ENCODE measurements at places on chromosomes 3 and 15.

GRCh38 chr3:165196577-165197480 lies 645 bp upstream of the SLITRK3 start:
- DNase-seq = peak; percentile 30

- DNase-seq = no peak
Measured at GRCh38 chr3:123602325-123602724, 17.5 kb upstream of the HACD2 start.

DNA sequence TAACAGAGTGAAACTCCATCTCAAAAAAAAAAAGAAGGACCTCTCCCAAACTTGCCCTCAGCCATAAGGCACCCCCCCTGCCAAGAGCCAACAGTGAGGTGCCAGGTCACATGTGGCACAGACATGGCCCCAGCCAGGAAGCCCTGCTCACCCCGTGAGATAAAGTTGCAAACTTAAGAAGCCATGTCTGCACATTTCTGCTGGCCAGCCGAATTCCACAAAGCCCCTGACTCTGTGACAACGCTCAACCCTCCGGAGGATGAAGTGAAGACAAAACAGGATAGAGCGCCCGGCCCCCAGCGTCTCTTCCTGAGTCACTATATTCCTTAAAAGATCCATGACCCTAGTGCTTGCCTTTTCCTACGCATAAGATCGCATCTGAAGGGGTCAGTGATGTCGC lies 188.1 kb downstream of the XXYLT1 start:
- DNase-seq = no peak

GRCh38 chr15:96070636-96071035 lies 259.9 kb upstream of the NR2F2 start:
- DNase-seq = no peak

DNA sequence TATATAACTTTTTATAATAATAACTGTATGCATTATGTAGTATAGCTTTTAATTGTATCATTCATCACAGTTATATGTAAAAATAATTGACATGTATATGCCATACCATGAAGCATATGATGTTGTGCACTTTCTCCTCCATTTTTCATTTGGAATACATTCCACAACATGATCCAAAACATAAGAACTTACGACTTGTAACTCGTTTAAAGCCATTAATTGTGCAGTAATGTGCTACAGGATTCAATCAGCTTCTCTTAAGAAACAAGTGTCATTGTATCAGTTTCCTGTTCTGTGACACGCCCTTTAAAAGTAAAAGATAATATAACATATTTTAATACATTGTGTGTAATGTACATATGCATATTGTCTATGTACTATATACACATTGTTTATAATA lies 2.2 kb downstream of the C3orf80 start:
- no peak for DNase-seq

DNA sequence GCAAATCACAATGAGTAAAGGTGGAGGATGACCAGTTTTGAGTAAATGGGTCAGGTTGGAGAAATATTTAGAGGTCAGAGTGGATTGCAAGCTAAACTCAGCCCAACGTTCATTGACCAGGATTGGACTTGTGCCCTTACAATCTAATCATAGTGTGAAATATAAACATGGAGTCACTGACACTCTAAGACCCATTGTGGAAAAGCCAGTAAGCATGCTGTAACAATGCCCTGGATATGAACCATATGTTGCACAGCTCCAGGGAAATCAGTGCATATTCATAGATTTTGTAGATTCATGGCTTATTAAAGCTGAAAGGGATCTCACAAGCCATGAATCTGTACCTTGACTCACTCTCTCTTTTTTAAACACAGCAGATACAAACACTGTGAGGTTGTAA lies 660.2 kb upstream of the LMCD1 start:
- DNase-seq = no peak

DNA sequence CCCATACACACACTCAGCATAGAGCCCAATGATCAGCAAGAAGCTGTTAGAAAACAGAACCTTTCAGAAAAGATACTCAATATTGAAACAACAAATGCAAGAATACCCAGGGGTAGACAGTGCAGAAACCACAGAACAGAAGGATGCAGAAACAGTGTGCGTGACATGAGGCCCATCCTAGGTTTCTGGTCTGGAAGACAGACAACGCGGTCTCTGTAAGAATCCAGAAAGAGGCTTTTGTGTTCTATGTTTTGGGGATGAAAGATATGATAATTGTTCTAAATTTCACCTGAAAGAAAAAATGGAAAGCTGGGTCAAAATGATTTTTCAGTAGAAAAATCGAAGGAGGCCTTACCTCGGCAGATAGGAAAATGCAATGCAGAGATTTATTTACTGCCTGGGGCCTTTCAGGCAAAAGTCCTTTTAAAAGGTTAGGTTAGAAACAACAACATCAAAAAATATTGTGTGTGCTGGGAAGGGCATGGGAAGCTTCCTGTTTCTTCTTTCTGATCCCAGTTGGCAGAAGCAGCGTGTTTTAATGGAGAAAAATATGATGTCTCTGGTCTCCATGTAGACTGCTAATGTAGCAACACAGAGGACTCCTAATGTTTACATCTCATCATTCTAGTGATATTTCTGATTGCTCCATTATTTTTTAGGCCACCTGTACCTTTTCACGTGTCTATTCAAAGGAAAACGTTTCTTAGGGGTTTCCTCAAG lies 17.0 kb downstream of the SYNM start:
- no peak for DNase-seq

DNA sequence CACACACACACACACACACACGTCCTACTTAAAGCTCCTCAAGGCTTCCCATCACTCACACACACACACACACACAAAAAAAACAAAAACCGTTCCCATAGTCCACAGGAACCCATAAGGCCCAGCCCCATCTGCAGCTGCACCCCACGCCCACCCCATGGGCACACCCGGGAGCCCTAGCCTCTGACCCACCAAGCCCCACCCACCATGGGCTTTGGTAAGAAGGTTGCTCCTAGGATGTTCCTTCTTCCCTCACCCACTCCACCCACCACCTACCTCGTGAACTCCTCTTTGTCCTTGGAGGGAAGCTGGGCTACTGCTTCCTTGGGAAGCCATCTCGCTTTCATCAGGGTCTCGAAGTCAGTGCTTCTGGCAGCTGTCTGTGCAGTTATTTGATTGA lies 115.1 kb downstream of the TPRA1 start:
- no peak for DNase-seq

GRCh38 chr3:13894807-13895154 lies 14.9 kb upstream of the WNT7A start:
- DNase-seq = no peak

GRCh38 chr3:103919327-103919726 lies 1447.4 kb upstream of the ALCAM start:
- no peak for DNase-seq

DNA sequence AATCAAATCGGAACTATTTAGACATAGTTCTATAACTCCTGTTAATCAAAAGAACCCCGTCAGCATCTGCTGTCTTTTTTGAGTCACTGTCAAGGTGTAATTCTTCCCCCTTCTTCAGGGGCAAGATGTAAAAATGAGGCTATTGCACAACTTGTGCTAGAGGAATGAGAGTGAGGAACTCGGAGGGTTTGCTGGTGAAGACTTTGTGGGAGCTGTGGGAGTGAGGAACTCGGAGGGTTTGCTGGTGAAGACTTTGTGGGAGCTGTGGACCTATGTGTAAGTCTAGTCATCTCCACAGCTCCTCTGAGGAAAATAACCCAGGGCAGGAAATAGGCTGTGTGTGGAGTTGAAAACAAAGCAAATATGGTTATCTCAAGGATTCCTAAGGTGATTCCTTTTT lies 2.5 kb upstream of the CERS3 start:
- DNase-seq = no peak

- DNase-seq = no peak
Measured at GRCh38 chr3:105912891-105913290, 44.1 kb upstream of the CBLB start.

GRCh38 chr15:52112203-52112750 lies 298 bp downstream of the BCL2L10 start:
- DNase-seq = no peak

DNA sequence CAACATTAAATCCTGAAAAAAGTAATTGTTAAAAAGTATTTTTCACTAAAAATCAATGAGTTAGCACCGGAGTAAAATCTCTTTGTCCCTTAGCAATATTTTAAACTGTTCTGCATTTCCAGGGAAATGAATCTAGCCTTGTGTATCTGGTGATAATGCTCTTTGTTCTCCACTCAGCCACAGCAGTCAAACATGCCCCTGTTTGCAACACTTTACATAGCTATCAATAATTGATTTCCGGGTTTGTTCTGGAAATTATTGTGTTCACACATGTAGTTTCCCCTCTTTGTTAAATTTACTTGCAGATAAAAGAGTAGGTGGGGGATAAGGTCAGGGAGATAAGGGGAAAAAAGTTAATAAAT lies 3.6 kb upstream of the A4GNT start:
- no peak for DNase-seq

DNA sequence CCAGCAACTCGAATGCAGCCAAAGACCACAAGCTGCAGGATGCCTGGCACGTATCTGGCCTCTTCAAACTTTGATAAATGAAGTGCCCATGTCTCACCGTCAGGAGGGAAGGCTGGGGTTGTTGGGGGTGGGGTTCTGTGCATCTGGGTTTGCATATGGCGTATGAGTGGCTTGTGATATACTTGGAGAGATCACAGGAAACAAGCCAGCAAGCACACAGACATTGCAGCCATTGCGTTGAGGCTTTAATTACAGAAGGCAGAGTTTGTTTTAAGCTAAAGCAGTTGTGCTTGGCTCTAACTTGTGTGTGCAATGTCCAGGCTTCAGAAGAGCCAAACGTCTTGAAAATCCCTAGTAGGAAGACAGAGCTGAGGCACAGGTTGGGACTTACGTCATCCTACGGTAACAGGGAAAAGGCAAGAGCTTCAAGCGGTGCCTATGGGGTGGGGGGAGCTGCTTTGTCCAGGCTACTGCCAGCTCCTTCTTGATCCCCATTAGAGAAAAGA lies 109.2 kb downstream of the ASB7 start:
- no peak for DNase-seq

GRCh38 chr15:45522328-45523165 lies at the start of gene SLC30A4:
Gene SLC30A4 (minus strand): TSS chr15:45522755. CDS start chr15:45522354, 401 bp downstream.
- DNase-seq = peak; percentile 66

- no peak for DNase-seq
Measured at GRCh38 chr15:34355241-34355640, 11.8 kb downstream of the LPCAT4 start.

DNA sequence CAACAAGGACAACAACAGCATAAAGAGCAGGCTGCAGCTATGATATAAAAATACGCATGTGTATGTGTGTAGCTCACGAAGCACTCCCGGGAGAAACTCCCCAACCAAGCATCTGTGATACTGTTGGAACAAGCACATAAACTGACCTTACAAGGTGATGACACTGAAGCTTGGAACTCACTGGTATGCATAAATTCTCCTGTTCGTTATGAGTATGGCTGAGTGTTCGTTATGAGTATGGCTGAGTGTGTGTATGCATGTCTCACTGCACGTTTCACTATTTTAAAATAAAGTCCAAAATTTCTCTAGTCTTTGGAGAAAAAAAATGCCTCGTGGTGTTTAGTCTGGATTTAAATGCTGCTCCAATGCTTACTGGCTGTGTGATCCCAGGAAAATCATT lies 256.8 kb downstream of the RORA start:
- DNase-seq = peak; percentile 50

- DNase-seq = no peak
Measured at GRCh38 chr3:193212844-193213243, 28.2 kb upstream of the PLAAT1 start.

GRCh38 chr3:111229301-111229700 lies 157.7 kb downstream of the NECTIN3 start:
- DNase-seq = no peak

DNA sequence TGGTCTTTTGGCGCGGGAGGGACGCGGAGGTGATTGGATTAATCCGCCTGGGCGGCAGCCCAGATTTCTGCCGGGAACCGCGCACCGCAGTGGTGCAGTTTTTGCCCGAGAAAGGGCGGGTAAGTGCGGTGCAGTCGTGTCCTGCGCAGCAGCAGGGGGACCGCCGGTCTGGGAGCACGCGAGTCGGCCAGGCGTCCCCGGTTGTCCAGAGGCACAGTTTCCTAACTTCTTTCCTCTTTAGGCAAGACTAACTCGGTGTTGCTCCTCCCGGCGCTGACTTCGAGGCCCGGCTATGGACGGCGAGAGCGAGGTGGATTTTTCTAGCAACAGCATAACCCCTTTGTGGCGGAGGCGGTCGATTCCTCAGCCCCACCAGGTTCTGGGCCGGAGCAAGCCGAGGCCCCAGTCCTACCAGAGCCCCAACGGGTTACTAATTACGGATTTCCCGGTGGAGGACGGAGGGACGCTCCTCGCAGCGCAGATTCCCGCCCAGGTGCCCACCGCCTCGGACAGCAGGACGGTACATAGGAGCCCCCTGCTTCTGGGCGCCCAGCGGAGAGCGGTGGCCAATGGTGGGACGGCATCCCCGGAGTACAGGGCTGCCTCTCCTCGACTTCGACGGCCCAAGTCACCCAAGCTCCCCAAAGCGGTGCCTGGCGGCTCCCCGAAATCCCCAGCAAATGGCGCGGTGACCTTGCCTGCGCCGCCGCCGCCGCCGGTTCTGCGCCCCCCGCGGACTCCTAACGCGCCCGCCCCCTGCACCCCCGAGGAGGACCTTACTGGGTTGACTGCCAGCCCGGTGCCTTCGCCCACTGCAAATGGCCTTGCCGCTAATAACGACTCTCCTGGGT lies 736 bp downstream of the ARHGEF26 start:
- DNase-seq = peak; percentile 57

DNA sequence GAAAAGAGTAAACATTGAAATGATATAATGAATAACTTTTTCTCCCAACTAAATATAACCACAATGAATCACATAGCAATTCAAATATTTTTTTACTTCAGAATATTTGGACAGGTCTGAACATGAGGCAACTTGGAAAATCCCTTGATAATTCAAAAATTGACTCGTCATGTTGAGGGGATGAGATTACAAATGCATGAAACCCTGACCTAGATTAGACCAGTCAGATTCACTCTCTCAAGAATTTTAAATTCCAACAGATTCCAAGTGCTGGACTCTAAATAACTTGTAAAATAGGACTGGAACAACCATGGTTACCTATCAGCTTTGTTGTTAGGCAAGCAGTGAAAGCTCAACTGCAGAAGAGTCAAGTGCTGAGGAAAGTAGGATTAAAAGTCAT lies 317.5 kb downstream of the GBE1 start:
- no peak for DNase-seq

DNA sequence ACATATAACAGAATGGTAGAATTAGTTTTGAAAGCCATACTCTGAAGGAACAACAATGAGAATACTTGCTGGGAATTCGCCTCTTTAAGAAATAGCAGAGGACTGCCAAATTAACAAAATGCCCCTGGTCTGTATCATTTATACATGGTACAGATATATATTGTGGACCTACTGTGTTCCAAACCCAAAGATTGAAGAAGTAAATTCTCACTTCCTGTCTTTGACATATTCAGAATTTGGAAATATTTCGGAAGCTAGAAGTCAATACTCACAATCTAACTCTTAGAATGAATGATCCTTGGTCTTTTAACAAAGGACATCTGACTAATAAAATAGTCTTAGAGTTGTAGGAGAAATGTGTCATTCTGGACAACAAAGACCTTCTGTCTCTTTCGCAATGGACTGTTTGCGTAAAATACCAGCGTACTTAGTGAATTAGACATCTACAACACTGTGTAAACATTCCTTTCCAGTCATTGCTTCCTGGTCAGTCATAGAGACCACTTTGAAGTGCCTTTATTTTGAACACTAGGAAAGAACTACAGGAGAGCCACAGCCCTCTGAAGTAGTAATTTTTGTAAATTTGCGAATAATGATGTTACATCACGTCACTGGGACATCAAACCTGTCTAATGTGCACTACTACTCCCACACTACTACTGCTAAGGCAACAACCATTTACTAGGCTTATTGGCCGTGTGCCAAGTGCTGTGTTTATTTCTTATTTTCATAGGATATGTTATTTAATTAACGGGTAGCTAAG lies 68.0 kb downstream of the CHL1 start:
- no peak for DNase-seq

Measured in muscle of arm (tissue), 14 donors.